ENCODE measurements at places on chromosomes 6 and 20.

DNA sequence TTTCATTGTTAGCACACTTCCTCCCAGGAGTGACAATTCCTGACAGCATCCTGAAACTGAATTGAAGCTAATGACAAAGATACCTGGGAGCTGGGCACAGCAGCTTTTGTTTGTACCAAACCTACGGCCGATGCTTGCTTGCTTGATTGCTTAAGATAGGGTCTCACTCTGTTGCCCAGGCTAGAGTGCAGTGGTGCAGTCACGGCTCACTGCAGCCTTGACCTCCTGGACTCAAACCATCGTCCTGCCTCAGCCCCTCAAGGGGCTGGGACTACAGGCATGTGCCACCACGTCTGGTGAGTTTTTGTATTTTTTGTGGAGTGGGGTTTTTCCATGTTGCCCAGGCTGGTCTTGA lies 84.7 kb upstream of the SCP2D1 start:
- DNase-seq, result no peak

- DNase-seq, result no peak
These were observed 143.2 kb upstream of the RUNX2 start for GRCh38 chr6:45184937-45185336.

DNA sequence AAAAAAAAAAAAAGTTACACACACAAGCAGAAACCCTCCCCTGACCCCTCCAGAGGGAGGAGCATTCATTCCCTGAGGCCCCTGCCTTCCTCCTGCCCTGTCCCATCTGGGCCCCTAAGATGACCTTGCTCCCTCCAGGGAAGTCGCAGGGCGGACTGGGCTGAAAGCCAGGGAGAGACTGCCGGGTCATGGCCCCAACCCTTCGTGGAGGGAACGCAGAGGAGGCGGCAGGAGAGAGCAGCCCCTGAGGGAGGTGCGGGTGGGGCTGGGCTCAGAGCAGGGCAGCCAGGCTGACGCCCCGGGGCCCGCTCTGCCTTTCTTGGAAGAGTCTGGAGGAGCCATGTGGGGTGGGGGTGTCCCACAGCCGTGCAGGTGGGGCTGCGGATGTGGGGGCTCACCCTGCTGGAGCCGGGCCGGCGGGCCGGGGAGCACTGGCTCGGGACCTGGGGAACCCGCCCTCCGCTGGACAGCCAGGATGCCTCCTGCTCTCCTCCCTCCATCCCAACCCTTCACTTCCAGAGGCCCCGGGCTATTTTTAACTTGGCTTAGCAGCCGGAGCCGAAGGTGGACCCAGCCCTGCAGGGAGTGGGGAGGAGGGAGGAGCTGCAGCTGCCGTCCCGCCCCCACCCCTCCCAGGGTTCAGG lies 15.0 kb upstream of the ABHD16B start:
- no peak for DNase-seq

GRCh38 chr6:100691972-100692371 lies 189.2 kb downstream of the ASCC3 start:
- no peak for DNase-seq

DNA sequence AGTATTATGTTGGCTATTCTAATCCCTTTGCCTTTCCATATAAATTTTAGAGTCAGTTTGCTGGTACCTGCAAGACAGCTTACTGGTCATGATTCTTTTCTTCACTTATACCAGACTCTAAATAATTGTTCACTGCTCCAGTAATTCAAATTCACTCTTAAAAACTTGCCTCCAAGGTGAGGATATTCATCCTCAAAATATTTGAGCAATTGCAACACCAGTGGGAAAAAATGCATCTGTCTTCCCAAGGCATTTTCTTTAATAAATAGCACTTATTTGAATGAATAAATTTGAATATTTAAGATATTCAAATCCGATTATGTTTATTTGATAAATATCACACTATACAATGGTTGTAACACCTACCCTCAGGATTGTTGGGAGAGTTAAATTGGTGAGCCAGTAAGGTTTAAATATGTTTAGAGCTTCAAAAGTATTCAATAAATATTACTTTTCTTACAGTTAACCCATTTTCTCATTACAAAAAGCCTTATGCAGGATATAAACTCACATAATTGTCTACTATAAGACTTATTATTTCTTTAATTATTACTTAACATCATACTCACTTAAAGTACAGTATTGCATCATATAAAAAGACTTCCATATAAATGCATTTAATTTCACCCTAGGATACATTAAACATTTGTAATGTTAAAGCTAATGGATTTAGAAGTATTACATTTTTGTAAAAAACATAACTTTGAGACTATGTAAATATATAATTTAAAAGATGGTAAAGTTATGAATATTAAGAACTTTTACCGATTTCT lies 285.6 kb downstream of the SAMD5 start:
- no peak for DNase-seq

DNA sequence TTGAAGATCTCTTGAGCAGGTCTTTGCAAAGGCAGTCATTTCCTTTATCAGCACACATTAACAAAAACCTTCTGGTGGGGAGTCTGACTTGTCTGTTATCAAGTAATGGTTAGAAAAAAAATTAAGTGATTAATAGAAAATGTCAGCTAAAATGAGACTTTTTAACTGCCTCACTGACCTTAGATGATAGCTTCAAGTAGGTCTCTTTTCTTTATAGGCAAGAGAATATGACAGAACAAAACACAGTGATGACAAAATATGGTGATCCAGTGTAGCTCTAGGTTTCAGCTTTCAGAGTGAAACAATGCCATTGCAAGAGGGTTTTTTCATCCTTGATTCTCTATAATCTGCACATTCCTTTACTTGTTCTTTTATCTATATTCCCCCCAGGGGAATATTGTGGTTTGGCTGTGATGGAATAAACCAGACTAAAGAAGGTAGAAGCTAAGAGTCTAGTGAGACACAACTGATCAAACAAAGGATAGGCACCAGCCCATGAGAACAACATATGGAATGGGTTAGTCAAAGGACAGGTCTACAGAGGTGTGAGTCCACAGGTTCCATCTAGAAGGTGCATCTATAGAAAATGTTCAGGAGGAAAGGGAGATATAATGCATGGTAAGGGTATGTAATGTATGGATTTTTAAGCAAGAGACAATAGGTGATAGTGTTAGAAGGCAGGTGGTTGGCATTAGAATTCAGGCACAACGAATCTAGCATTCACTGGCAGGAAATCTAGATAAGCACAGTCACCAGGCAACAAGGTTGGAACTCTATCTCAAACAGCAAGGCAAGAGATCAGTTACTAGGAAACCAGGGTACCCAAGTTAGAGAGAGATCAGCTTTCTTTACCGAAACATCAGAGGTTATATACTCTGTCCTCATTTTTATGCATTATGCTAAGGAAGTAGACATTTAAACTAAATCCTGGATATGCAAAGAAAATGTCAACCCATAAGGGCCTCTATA lies 228.9 kb upstream of the SMLR1 start:
- DNase-seq, result no peak

DNA sequence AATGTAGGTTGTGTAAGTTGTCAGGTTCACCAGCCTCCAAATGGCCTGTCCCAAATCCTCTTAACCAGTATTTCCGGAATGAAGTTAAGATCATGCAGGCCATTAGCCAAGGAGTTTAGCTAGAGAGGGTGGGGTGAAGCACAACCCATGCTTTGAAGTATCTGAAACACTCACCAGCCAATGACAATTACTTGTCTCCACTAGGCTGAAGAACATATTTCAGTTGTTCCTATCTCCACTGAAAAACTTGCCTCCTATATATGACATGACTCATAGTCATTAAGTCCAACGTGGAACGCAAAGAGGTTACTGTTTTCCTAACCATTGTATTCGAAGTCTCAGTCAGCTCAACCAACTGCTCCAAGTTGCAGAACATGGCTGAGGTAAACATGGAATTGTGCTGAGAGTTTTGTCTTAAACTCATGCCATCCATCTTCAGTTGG lies 37.4 kb upstream of the TNFAIP3 start:
- DNase-seq, result no peak

DNA sequence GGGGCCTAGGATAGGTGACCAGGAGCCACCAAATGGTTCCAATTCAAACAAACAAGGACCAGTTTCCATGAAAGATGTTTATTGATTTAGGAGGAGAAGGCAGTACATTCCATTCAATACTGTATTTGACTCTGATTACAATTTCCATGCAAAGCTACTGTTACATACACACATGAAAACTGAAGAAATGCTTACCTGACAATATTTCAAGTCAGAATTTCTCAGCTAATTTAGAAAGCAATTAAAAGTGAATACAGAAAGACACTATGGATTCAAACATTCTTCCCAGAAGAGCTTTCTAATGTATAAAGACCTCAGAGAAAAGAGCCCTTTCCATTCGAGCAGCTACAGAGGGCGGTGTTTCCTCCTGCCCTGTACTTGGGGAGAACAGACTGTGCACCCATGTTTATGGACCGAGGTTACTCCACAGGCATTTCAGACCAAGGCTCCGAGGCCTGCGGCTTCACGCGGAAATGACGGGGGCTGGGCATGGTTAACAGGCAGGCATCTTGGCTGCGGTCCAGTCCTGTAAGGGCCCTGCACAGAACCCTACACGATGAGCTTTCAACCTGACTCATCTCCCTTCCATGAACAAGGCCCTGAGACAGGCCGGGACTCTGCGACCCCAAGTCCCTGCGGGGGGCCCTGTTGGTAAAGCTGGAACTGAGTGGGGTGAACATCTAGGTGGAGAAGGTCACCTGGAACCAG lies 25.7 kb upstream of the TCFL5 start:
- DNase-seq, result no peak

DNA sequence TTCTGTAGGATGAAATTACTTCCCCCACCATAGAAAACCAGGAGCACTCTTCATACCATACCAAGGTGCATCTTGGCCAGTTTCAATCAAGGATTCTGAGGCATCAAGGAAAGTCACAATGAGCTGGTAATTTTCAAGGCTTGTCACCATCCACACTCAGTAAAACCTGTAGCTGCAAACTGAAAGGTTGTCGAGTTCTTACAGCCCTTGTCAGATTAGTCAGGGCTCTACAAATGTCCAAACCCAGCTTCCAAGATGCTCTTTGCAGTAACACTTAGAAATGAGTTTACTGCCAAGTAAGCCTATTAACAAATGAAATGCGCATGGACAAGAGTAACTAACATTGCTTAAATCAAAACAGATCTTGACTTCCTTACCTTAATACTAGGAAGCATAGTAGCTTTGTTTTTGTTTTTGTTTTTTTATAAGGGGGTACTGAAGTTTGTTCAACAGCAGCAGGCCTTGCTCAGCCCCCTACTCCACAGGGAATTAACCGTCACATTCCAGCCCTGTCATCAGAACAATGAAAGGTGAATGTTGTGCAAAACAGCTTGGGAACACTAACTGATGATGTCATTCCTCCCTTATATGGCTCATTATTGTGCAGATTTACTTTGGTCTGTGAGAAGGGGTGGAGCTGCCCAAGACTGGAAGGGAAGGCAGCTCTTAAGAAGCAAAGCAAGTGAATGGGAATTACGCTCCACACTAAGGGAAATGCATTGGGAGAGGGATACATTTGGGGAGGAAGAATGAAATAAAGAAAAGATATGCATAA lies 49.9 kb upstream of the TMEM30A start:
- DNase-seq, result no peak

- no peak for DNase-seq
These were observed 4.8 kb upstream of the STX11 start for GRCh38 chr6:144145541-144145940.

DNA sequence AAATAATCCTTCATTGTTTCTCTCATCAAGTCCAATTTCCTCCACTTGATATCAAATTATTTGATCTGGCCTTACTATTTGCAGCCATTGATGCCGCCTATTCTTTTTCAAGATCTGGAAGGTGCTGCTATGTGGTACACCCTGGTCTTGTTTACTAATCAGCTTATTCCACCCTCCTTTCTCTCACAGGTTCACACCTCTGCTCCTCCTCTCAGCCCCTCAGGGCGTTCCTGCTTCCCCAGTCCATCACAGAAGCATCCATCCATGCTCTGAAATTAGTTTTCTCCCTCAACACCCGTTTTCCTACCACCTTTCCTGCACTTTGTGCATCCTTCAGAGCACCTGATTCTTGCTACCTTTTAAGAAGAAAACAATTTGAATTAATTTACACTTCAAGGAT lies 183.6 kb downstream of the EPHA7 start:
- DNase-seq, result no peak

DNA sequence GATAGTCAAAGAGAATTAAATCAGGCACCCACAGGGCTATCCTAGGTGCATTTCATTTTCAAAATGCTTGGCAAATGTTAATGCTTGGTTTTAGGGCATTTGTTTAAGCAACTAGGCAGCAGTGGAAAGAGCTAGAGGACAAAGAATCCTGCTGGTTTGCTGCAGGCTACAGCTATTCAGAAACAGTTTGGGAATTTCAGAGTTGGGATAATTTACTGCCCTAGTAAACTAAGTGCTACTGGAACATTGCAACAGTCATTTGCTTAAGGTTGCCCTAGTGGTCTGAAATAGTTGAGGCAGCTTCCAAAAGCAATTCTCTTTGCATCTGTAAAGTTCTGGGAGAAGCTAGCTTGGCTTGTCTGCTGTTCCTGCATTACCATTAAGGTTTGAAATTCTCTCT lies 312.7 kb downstream of the LAMA2 start:
- no peak for DNase-seq

GRCh38 chr20:2671977-2672376 lies 8.0 kb upstream of the IDH3B start:
- no peak for DNase-seq

DNA sequence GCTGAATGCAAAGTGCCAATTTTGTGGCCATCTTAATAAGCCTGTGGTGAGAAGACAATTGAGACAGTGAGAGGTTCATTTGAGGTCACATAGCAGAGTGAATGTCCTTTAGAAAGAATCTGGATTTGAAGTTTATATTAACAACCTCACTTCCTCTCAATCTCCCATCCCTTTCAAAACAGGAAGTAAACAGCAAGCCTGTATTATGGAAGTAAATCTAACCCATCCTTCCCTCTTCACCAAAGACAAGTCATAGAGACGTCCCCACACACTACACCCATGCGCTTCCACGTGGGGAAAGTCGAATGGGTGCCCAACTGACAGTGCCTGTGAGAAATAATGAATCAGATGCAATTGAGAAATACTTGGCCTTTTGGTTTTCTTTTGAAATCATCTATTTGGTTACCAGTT lies 28.8 kb upstream of the CCND3 start:
- DNase-seq, result peak; percentile 40

GRCh38 chr20:40525351-40525750 lies 163.7 kb downstream of the MAFB start:
- DNase-seq, result no peak

- DNase-seq, result no peak
These were observed 232.8 kb downstream of the UBE3D start for GRCh38 chr6:82832811-82833210.

DNA sequence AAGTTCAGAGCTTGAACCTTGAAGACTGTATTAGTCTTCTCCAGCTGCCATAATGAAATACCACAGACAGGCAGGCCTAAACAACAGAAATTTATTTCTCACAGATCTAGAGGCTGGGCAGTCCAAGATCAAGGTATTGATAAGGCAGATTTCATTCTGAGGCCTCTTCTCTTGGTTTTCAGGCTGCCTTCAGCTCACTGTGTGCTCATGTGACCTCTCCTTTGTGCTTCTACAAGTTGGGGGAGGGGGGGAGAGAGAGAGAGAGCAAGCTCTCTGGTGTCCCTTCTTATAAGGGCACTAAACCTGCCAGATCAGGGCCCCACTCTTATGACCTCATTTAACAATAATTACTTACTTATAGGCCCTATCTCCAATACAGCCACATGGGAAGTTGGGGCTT lies 102.6 kb upstream of the RSPO3 start:
- DNase-seq, result no peak

Measured in stimulated activated CD4-positive, alpha-beta T cell treated with anti-CD3 and anti-CD28 coated beads, Interleukin-12 subunit alpha, Interleukin-12 subunit beta, amount 100 ng/mL, for 24 hours (primary cell).